ENCODE measurements at places on chromosomes 5 and 9.

GRCh38 chr9:133843751-133844397 lies 105.7 kb upstream of the SARDH start:
- DNase-seq, result no peak

DNA sequence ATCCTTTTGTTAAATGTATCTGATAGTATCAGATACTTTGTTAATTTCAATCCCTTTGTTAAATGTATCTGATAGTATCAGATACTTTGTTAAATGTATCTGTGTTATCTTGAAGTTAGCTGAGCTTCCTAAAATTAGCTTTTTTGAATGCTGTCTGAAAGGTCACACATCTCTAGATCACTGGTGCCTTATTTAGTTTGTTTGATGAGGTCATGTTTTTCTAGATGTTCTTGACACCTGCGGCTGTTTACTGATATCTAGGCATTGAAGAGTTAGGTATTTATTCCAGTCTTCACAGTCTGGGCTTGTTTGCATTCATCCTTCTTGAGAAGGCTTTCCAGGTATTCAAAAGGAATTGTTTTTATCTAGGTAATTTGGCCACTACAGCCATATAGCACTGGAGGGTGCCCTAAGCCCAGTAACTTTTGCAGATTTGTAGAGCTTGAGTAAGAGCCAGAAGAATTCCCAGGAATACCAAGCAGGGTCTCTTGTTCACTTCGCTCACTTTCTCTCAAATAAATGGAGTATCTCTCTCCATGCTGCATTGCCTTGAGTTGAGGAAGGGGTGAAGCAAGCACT lies 435.4 kb upstream of the GRAMD2B start:
- no peak for DNase-seq

GRCh38 chr5:17223367-17224185 lies 6.1 kb downstream of the BASP1 start:
- no peak for DNase-seq

DNA sequence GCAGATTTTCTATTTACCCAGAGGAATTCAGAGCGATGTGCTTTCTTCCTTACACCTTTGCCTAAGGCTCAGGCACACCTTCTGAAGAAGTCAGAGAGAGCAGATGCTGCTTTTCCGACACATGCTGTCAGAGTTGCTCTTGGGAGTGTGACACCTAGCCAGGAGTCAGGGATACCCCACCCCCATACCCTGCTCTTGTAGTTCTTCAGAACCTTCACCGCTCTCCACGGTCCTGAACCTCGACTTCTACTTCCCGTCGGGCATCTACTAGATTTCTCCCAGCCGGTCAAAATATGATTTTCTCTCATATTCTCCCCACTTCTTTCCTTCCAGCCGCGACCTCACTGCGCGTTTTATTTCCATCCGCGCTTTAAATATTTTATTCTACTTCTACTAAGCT lies 1.7 kb downstream of the GRIN3A start:
- no peak for DNase-seq

GRCh38 chr9:99905833-99906402 lies 536 bp upstream of the STX17 start:
- no peak for DNase-seq

DNA sequence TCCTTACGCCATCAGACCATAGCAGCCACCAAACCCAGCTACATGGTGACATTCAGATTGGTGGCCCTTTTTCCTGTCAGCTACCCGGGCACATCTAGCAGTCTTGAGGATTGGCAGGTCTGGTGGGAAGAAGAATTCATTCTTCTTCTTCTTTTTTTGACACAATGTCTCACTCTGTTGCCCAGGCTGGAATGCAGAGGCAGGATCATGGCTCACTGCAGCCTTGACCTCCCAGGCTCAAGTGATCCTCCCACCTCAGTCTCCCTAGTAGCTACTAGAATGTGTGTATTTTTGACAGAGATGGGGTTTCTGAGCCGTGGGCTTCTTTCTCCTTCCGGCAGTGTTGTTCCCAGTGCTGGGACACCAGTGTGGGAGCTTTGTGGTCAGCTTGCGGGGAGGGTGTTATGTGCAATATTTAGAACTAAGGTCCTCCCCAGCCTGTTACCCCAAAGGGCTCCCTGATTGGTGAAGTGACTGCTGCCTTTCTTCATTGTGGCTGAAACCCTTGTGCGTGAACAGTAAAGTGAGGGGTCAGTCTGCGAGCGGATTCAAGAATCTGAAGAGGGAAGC lies 3.4 kb downstream of the NTMT1 start:
- no peak for DNase-seq

- DNase-seq, result no peak
These were observed 22.5 kb upstream of the NIPSNAP3A start for GRCh38 chr9:104725014-104725413.

GRCh38 chr9:76107482-76107881 lies 217.0 kb downstream of the PCSK5 start:
- no peak for DNase-seq

Measured in occipital lobe (tissue), 3 donors.